Mesenteric fat pad (tissue), 1 donor: ENCODE measurements at places on chromosomes 4 and X. TPM values are rescaled to one million over a fixed set of nuclear protein-coding genes. Genes with fewer than 3 reads are reported as not detected.

DNA sequence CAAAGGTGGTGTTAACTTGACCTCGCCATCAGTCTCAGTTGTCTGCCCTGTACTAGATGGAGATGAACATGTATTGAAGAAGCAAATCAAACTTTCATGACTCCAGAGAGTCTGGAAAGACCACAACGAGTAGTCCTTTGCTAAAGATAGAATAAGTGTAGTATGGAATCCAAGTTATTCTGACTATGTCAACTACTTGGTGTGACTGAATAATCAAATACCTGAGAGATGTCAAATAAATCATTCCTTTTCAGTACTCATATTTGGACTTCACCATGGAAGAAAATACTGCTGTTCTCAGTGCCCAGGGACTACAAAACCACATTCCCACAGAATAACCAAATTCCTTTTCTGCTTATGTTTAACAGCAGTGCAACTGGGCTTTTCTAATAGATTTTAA is 161.2 kb upstream of the SPRY1 start:
- no peak for DNase-seq

DNA sequence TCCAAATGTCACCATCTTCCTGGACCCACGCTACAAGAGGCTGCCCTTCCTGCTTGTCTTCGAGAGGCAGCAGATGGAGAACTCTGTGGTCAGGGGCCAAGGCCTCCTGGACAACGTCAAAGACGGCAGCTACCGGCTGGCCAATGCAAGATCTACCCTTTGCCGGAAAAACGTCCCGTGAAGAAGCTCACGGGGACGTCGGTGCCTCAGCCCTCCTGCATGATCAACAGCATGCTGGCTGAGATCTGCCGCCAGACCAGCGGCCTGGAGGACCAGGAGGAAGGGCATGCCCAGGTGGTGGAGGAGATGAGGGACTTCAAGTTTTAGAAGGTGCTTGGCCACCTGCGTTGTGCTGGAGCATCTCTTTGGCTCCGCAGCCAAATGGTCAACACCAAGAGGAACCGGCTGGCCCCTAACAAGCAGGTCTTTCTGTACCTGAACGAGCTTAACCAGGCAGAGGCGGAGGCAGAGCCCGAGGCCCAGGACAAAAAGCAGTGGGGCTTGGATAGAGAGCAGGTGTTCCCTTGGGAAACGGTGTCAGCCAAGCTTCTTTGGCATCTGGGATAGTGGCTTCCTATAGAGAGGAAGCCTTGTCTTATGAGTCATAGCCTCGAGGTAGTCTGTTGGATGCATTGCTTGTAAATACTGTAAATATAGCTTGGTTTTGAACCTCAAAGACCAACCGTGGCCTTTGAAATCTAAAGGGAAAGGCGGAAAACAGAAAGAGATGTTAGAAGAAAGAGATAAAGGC is 94.8 kb upstream of the ELOVL6 start:
- no peak for DNase-seq

GRCh38 chr4:16859031-16859430 is 39.4 kb downstream of the LDB2 start:
- no peak for DNase-seq

GRCh38 chr4:158295053-158295452 is 84.8 kb downstream of the TMEM144 start:
- DNase-seq = no peak

DNA sequence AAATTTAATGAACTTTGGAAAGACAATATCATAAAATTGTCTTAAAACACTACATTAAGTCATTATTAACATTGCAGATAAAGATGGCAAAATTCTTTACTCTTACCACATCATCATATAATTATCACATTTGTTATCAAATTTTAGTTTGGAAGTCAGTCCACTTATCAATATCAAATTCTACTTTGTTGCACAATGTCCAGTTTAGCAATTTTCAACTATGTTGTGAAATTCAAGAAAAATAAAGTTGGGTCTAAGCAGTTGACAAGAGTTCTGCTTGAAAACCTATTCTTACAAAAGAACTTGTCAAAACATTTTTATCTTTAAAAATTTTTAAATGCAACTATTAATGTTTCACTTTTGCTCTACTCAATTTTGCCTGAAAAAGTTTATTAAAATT is 44.7 kb upstream of the TET2 start:
- no peak for DNase-seq

- DNase-seq = no peak
Observed at GRCh38 chrX:64334467-64334866, 60.8 kb downstream of the MTMR8 start.

DNA sequence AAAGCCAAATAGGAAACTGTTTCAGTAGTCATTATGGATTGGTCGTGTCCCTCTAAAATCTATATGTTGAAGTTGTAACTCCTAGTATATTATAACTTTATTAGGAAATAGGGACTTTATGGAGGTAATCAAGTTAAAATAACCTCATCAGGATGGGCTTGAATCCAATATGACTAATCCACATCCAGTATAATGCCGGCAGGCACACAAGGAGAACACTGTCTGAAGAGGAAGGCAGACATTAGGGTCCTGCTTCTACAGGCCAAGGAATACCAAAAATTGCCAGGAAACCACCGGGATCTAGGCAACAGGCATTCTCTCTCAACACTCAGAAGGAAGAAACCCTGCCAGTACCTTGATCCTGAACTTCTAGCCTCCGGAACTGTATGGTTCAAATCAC is 130.3 kb downstream of the ATP10D start:
- no peak for DNase-seq

GRCh38 chr4:108954880-108955279 is 192.0 kb upstream of the ETNPPL start:
- no peak for DNase-seq

DNA sequence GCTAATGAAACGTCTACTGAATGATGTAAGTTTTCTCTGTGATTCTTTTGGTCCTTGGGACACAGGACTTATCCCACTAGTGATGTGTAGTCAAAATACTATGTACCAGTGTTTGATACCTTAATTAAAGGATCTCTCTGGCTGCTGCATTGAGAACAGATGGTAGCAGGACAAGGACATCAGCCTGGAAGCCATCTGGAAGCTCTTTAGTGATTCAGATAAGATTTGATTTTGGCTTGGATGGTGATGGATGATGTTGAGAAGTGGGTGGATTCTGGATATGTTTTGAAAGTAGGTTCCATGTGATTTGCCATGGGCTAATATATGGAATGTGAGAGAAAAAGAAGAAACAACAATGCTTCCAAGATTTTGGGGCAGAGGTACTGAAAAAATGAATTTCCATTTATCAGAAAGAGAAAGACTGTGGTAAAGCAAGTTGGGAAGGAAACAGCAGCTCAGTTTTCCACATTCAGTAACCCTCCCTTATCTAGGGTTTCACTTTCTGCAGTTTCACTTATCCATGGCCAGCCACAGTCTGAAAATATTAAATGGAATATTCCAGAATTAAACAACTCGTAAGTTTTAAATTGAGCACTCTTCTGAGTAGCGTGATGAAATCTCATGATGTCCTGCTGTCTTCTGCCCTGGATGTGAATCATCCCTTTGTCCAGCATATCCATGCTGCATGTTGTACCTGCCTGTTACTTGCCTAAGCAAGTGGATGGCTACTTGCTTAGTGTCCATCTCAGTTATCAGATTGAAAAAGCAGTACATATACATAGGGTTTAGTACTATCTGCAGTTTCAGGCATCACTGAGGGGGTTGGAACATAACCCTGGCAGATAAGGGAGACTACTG is 15.6 kb downstream of the CD38 start:
- no peak for DNase-seq

DNA sequence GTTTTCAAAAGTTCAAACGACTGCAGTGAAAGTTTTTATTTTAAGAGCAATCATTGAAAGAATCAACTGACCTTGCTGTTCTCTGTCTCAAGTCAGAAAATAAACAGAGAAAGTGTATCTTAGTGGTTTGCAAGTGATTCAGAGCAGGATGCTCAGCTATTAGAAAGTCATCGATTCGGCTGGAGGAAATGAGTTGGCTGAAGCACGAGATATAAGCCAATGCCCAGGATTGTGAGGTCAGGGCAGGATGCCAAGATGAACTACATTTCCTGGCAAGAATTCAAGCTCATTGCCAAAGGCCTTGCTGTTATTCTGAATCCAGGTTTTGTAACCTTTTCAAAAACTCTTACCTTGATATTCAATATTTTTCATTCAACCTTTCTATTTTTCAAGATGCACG is 541.4 kb upstream of the BOD1L1 start:
- no peak for DNase-seq

- no peak for DNase-seq
Observed at GRCh38 chr4:11605597-11605996, 176.9 kb upstream of the HS3ST1 start.

DNA sequence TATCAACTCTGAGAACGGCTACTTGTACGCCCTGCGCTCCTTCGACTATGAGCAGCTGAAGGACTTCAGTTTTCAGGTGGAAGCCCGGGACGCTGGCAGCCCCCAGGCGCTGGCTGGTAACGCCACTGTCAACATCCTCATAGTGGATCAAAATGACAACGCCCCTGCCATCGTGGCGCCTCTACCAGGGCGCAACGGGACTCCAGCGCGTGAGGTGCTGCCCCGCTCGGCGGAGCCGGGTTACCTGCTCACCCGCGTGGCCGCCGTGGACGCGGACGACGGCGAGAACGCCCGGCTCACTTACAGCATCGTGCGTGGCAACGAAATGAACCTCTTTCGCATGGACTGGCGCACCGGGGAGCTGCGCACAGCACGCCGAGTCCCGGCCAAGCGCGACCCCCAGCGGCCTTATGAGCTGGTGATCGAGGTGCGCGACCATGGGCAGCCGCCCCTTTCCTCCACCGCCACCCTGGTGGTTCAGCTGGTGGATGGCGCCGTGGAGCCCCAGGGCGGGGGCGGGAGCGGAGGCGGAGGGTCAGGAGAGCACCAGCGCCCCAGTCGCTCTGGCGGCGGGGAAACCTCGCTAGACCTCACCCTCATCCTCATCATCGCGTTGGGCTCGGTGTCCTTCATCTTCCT is 2.7 kb downstream of the PCDH10 start:
- DNase-seq = no peak

DNA sequence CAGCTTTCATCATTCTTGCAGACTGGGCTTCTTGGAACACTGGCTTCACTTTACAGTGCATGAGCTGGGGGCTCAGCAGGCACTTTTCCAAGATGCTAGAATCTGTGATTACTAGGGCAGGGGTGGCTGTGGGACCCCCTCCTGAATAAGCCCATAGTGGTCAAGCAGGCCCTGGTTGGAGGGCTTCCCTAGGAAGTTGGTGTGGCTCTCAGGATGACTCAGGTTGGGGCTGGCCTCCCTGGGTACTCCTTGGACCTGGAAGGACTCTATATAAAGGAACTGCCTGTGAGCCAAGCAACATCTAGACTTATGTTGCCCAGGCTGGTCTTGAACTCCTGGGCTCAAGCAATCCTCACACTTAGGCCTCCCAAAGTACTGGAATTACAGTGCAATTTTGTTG is 88.3 kb upstream of the HELT start:
- no peak for DNase-seq

DNA sequence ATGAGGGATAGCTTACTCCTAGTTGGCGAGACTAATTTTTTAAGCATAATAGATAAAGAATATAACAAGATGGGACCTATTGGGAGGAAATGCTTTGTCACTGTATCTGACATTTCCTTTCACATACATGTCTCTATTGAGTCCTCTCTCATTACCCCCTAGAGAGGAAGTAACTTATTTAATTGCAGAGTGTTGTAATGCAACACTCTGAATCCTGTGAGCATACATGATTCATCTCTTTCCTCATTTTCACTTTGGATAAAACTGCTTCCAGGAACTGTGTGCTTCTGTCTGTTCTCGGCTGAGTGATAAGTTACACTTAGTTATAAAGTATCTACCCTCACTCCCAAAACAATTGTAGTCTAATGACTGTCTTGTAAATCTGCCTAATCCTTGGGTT is 266.1 kb upstream of the ANXA10 start:
- DNase-seq = no peak

- no peak for DNase-seq
Observed at GRCh38 chr4:117327491-117327890, 242.1 kb upstream of the TRAM1L1 start.

DNA sequence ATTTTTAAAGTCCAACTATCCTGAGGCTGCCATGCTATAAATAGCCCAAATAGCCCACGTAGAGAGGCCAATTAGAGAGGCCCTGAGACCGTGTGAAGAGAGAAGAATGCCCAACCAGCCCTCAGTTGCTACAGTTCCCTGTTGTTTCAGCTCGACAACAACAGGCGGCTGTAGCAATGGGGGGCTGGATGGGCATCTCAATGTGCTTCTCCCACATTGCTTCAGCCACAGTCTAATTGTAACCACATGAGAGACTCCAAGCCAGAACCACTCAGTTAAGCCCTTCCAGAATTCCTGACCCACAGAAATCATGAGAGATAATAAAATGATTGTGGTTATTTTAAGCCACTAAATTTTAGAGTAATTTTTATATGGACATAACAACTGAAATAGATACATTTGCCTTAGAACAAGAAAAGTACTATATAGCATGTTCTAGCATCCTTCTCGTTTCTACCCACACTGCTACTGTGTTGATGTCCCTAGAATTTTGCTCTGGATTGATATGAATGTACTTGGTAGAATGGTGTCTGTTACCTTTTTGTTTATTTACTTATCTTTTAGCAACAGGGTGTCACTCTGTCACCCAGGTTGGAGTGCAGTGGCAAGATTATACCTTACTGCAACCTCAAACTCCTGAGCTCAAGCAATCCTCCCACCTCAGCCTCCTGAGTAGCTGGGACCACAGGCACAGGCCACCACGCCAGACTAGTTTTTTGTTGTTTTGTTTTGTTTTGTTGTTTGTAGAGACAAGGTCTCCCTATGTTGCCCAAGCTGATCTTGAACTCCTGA is 436.4 kb downstream of the BCOR start:
- no peak for DNase-seq

GRCh38 chr4:38865445-38865844 is 2.2 kb upstream of the FAM114A1 start:
- no peak for DNase-seq

GRCh38 chrX:95728446-95728845 is 956.2 kb upstream of the DIAPH2 start:
- DNase-seq = no peak

DNA sequence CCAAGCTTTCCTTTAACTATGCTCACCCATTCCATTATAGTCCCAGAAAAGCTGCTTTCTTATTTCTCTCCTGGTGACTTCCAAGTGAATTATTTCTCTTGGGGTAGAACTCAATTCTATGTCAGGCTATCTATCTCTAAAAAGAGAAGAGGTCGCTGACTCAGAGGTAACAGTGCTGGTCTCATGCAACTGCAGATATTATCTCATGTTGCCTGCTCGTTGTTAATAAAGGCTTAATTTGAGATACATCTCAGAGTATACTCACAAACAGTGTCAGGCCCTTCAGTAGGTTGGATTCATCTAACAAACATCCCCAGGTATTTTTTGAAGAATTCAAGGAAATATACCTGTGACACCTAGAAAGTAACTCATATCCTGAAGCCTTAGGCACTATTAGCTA is 2.7 kb downstream of the TMEM154 start:
- no peak for DNase-seq

DNA sequence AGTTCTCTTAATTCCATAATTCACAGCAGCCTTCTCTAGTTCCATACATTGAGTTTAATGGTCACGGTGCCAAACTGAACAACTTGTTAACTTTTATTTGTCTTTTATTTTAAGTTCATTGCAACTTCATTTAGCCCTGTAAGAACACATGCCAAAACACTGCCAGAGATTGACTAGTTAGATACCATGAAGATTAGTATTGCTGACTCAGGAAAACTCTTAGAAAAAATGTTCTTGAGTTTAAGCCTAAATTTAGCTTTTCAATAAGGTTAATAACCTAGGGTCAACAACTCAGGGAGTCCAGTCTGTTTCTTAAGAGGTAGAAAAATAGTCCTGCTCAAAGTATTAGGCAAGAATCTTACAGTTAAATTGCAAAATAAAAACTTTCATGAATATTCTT is 25.7 kb downstream of the SPANXN2 start:
- DNase-seq = no peak

RNF212 gene
- total RNA-seq = 4.2 TPM

SH3RF1 gene
- 30.3 TPM for total RNA-seq

ZDHHC15 gene
- 0.77 TPM for total RNA-seq
